ENCODE measurements at places on chromosomes 12 and 14.
A peak's percentile ranks its signal among the peaks of the same experiment; 100 is the strongest.

- DNase-seq, result no peak
These were observed 844 bp downstream of the GLTP start for GRCh38 chr12:109879351-109880042.

DNA sequence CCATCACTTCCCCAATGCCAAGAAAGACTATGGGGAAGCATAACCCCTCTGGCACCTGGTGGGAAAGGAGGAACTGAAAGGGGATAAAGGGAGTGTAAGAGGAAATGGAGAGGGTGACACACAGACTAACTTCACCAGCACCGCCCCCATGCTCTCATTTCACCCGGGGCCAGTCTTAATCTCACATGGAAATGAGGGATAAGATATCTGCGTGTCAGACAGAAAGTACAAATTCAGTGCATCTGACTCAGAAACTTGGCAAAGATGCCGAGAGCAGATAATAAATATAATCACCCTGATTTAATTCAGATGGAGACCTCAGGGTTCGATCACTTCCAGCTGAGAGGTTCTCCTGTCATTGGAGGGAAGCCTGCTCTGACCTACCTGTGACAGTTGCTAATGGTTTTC is 191.6 kb downstream of the DUSP6 start:
- DNase-seq, result peak; percentile 88

GRCh38 chr14:54686871-54687749 is 120.2 kb downstream of the SAMD4A start:
- DNase-seq, result no peak

DNA sequence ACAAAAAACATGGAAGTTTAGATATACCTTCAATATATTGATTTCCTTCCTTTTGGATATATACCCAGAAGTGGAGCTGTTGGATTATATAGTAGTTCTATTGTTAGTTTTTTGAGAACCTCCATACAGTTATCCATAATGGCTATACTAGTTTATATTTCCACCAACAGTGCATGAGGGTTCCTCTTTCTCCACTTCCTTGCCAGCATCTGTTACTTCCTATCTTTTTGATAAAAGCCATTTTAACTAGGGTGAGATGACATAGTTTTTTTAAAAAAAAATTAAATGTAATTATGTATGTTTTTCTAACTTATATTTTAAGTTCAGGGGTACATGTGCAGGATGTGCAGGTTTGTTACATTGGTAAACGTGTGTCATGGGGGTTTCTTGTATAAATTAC is 10.0 kb upstream of the SLC38A4 start:
- no peak for DNase-seq

- no peak for DNase-seq
These were observed 60.5 kb downstream of the NUMB start for GRCh38 chr14:73397810-73398209.

DNA sequence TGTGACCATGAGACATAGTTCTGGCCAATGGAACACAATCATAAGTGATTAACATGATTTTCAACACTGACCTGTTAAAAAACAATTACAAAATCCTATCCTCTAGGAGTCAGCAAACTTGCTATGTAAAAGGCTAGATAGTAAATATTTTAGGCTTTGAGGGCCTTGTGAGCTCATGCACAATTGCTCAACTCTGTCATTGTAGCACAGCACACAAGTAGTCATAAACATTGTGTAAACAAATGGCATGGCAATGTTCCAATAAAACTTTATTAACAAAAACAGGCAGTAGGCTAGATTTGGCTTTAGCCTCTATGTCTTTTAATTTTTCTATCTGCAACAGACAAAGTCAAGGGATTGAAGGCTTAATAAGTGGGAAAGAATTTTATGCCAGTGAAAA is 350.7 kb downstream of the C12orf50 start:
- DNase-seq, result no peak

- DNase-seq, result no peak
These were observed 2.5 kb downstream of the CDCA4 start for GRCh38 chr14:105018414-105018813.

DNA sequence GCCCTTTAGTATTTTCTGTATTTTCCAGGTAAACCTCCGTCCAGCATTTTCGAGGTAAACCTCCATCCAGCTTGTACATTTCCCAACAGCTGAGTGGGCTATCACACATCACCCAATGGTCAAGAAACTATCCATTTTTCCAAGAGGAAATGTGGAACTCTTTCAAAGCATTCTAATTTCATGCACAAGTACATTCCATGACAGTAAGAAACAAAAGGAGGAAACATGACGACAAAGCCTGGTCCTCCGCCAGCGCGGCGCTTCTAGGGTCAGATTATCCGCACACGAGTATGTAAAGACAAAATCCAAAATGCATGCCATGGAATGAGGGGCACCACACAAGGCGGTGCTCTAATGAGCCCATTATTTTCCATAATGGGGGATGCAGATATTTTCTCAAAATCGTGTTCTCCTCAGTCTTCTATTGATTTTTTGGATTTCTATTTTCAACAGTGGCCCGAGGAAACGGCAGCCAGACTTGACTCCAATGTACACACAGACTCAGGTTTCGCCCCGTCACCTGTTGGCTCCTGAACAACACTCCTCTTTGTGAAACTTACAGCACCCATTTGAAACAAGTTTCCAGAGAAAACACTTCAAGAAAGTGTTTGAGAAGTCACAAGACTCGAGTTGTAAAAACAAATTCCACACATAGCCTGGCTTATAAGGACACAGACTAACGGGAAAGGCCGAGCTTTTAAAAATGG is 107.4 kb downstream of the PRICKLE1 start:
- peak; percentile 17 for DNase-seq

DNA sequence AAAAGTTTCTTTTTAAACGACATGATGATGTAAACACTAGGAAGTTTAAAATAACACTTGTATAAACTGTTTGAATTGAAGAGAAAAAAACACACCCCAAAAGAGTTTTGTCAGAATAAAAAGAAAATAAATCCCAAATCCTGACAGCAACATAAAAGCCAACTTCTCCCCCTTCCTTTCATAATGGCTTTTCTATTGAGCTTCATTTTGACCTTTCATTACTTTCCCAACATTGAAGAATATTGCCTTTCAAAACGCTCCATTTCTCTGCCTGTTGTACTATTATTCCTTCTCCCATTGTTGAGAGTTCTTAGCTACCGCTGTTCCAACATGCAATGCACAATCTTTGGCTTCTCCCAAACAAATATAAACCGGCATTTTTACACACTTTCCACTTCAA is 448.5 kb downstream of the BCAT1 start:
- DNase-seq, result no peak

DNA sequence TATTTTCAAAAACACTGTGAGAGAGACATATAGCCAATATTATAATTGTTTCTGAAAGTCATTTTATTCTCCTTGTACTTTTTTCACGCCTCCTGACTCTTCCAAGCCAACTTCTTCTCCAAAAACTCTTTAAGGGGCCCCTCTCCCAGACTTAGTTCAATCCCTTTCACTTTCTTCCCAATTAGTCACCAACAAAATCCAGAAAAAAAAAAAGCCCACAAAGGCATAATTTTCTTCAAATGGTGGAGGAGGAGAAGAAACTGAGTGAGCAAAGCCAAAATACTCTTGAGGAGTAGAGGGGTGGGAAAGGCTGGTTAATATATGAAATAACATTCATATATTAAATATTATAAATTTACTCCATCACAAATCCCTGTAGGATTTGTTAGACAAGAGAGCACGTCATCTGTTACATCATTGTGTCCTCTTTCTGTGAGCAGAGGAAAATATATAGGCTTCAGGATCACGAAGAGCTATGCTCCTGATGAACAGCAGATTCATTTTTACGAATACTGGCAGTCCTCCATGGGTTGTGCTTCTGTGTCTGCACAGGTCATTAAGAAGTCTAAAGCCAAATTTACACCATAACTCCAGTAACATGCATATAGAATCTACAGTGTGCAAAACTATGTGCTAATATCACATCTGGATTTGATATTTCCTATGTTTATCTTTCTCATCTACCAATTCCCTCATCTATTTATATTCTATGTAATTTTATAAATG is 25.9 kb upstream of the NID2 start:
- DNase-seq, result no peak

GRCh38 chr12:57106021-57106708 is 5.0 kb downstream of the STAT6 start:
- no peak for DNase-seq

DNA sequence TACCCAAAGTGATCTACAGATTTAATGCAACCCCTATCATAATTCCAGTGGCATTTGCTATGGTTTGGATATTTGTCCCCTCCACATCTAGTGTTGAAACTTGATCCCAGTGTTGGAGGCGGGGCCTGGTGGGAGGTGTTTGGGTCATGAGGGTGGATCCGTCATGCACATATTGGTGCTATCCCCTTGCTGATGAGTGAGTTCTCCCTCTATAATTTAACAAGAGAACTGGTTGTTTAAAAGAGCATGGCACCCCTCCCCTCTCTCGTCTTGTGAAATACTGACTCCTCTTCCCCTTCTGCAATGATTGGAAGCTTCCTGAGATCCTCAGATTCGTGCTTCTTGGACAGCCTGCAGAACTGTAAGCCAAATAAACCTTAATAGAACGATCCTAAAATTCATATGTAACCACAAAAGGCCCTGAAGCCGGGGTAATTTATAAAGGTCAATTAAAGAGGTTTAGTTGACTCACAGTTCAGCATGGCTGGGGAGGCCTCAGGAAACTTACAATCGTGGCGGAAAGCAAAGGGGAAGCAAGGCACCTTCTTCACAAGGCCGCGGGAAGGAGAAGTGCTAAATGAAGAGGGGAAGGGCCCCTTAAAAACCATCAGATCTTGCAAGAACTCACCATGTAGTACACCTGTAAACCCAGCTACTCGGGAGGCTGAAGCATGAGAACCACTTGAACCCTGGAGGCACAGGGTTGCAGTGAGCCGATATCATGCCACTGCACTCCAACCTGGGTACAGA is 41.2 kb downstream of the SLC39A9 start:
- DNase-seq, result no peak

DNA sequence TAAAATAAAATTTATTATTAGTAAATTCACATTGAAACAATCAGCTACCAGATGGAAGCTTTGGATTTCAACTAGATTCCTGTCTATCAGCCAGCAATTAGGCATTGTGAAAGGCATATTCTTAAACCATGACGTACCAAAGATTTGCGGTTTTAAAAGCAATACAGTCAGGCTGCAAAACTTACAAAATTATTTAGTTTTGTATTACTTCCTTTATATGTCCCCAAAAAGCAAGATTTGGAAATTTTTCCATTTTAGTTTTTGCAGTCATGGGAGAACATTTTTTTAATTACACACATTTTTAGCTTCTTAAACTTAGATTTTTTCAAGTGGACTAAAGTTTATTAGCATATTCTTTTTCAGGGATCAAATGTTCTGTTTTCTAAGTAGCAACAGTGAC is 225.0 kb upstream of the KITLG start:
- no peak for DNase-seq

DNA sequence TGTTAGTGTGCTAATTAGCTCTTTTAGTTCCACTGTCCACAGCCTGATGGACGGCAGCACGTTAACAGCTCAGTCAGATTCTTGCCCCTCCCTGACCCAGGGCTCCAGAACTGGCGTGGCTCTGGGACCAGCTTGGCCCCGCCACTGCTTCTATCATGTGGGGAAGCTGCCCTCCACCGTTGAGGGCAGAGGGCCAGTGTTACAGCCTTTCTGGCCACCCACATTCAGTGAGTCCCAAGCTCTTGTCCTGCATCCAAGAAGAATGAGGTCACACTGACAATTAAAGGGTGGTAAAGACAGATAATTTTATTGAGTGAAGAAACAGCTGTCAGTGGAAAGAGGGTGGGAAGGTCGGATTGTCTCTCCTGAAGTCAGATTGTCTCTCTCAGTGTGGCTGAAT is 36.9 kb downstream of the BCL2L14 start:
- DNase-seq, result no peak

GRCh38 chr12:52634266-52635056 is 16.1 kb upstream of the KRT73 start:
- DNase-seq, result no peak

- DNase-seq, result no peak
These were observed 57.4 kb downstream of the PAPOLA start for GRCh38 chr14:96559571-96559970.

DNA sequence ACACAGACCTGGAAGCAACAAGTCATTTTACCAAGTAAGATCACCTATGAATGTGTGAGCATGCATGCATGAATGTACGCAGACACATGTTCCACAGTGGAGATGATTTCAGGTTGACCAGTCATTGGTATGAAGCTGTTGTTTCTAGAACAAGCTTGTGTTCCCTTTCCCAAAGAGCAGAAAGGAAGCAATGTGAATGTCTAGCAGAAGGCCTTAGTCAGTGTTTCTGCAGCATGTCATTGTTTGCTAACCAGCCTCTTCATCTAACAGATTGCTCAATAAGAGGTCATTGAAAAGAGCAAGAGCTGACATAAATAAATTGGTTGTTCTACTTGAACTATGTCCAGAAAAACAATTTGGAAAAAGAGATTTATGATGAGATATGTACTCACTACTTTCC is 191.4 kb downstream of the PLCZ1 start:
- peak; percentile 22 for DNase-seq

- no peak for DNase-seq
These were observed 65.8 kb downstream of the PITPNM2 start for GRCh38 chr12:123085066-123085465.

- no peak for DNase-seq
These were observed 148.2 kb downstream of the SLC41A2 start for GRCh38 chr12:104809706-104810385.

DNA sequence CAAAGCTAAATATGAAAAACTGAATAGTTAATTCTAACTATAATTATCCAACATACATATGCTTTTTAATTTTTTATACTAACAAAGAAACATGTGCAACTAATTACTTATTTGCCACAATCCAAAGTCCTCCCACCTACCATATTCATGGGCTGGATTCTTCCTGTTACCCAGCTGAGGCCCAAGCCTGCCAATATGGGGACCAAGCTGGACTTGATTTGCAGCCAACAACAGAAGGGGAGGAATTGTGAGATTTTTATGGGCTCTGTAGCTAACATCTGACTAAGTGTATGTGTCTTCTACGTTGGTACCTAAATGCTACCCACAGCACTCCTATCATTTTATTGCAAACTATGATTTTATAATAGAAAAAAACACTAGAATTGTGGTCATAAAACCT is 13.1 kb upstream of the ANKS1B start:
- no peak for DNase-seq

DNA sequence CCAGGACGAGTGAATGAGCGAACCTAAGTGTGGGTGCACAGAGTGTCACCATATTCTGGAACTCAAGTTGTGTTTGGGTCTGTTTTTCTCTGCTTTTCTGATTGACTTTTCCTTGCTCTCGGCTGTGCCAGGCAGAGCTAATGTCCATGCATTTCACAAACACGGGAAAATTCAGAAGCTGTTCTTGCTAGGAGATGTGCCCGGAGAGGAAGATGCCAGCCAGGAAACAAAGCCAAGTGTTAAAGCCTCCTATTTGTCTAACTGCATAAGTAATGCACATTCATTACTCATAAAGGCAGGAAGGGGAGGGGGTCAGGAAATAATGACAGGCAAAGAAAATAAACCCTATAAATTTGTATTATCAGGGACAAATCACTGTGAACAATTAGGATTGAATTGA is 250.4 kb upstream of the SFSWAP start:
- no peak for DNase-seq

- no peak for DNase-seq
These were observed 21.6 kb downstream of the TMTC2 start for GRCh38 chr12:82708061-82708879.

- peak; percentile 25 for DNase-seq
These were observed 15.9 kb downstream of the PACS2 start for GRCh38 chr14:105330491-105330895.

GRCh38 chr12:3090240-3091037 is 13.3 kb downstream of the TSPAN9 start:
- DNase-seq, result no peak

GRCh38 chr12:103012884-103013283 is 55.4 kb downstream of the ASCL1 start:
- DNase-seq, result no peak
